ENCODE measurements at places on chromosomes 16 and 17.

GRCh38 chr16:62711797-62712196, 675.6 kb upstream of the CDH8 start:
- no peak for DNase-seq

- no peak for DNase-seq
These were observed 44.8 kb downstream of the ERN1 start for GRCh38 chr17:64084940-64085649.

- no peak for DNase-seq
These were observed 27.3 kb downstream of the ENDOV start for GRCh38 chr17:80442323-80442659.

- no peak for DNase-seq
These were observed 10.6 kb downstream of the RHBDL3 start for GRCh38 chr17:32276171-32276601.

DNA sequence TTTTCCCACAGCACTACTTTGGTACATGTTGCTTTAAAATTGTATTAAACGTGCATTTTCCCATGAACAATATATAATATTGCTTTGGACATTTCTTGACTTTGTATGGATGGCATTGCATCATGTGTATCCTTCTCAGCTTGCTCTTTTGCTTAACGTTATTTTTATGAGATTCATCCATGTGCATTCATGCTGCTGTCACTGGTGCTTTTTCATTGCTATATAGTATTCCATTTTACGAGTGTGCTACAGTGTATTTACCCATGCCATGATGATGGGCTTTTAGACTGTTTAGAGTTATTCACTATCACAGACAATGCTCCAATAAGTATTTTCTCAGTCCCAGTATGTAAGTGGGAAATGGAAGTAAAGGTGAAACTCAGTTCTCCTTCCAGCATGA, 195.2 kb upstream of the COX10 start:
- DNase-seq = no peak

DNA sequence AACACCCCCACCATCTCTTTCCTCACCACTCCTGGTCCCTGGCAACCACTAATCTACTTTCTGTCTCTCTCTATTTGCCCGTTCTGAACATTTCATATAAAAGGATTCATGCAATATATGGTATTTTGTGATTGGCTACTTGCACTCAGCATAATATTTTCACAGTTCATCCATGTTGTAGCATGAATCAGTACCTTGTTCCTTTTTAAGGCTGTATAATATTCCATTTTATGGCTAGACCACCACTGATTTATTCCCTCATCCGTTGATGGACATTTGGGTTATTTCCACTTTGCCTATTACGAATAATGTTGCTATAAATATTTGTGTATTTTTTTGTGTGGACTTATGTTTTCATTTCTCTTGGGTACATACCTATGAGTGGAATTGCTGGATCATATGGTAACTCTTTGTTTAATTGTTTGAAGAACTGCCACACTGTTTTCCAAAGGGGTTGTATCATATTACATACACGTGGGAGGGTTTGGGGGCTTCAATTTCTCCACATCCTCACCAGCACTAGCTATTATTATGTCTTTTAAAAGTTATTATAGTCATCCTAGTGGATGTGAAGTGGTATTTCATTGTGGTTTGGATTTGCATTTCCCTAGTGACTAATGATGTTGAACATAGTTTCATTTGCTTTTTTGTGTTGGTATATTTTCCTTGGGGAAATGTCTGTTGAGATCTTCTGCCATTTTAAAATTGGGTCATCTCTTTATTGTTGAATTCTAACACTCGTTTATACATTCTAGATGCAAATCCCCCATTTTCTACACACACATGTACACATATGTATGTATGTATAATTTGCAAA, 26.3 kb downstream of the SEC14L5 start:
- DNase-seq = no peak

GRCh38 chr16:59238246-59238645, 504.1 kb upstream of the GOT2 start:
- DNase-seq = no peak

DNA sequence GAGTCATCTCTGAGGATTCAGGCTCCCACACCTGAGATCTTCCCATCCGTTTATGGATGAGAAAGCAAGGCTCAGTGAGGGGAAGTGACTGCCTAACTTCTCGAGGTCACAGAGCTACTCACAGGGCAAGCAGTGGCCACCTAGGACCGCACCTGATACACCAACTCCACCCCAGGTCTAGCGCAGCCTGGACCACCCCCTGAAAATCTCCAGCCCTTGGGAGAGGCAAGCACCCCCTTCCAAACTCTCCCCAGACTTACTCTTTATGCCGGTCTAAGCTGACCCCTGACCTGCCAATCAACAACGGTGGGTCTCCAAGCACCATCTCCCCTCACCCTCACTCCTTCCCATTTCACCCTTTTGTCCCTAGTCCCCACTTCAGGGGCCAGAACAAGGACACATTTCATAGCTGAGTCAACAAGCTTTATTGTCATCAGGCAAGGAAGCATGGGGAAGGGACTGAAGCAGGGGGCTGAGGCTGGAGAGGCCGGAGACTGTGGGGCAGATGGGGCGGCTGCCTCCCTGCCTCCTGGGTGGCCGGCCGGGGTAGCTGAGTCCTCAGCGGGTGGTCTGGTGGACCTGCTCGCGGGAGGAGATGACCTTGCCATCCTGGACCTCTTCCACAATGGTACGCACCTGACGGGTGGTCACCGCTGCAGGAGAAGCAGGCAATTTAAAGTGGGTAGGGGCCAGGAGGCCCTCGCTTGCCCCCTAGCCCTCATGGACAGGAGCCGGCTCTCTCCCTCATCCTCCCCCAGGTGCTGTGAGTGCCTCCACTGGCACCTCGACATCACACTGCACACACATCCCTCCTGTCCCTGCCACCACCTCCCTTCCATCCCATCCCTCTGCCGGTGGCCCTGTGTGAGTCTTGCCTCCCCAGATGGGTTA, 5.1 kb downstream of the KRT17 start:
- no peak for DNase-seq

GRCh38 chr16:81655469-81656162, 123.5 kb upstream of the PLCG2 start:
- no peak for DNase-seq

GRCh38 chr17:17919169-17920107, 52.8 kb downstream of the TOM1L2 start:
- peak; percentile 92 for DNase-seq

DNA sequence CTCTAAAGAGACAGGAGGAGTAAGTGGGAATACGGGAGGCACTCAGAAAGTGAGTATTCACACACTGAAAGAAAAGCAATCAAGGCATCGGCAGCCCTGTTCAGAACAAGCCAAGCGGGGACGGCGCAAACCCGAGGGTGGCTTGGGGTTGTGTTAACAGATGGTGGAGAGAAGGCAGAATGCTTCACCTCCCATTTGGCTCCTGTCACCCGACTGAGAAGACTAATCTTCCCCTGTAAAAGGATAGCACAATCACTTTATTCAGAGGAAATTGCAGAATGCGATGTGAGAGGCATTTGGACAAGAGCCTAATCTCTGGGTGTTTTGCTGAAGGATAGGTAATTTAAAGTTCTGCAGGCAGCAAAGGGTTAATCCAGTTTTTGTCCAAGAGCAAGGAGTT, 119.3 kb upstream of the WSCD1 start:
- peak; percentile 54 for DNase-seq

- peak; percentile 64 for DNase-seq
These were observed at the start of gene DOC2B for GRCh38 chr17:181245-182049. Gene DOC2B (minus strand): TSS chr17:181650. CDS start chr17:181479, 171 bp downstream.

- no peak for DNase-seq
These were observed 2.2 kb downstream of the TMEM132E start for GRCh38 chr17:34581446-34582184.

DNA sequence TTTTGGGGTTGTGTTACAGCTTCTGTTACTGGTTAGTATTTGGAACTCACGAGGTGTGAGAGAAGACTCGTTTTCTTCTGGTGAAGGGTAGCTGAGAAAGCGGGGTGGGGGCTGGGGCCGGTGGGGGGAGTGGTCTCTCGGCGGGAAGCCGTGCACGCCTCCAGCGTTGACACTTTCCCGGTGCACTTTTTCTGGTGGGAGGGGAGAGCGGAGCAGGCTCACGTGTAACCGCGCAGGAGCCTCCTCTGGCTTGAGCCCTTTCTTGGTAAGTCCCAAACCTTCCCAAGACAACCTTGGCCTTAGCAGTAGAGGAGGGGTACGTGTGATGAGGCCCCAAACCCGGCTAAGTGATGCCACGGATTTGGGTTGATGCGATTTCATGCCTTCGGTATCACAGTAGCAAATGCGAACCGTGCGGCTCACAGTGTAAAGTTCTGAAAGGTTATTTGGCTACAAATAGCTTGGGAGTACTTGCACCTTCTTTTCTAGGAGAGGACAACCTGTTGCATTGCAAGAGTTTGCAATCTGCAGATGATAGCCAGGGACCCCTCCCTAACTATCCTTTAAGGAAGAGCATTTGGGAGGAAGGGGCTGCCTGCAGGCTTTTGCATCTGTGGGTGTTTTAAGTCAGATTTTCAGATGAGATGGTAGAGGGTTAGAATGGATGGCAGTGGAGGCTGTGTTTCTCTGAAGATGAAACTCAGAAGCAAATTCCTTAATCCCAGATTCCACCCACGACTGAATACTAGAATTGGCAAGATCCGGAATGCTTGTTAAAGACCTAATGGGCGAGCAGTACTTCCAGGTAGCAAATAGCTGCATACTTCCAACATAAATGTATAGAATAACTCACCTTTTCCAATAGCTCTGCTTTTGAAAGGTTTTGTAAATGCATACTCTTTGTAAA, 1.5 kb downstream of the HLF start:
- DNase-seq = peak; percentile 35

All from tongue (tissue), 3 donors.